Activated gamma-delta T cell (primary cell): ENCODE measurements at places on chromosomes 1 and 21.

DNA sequence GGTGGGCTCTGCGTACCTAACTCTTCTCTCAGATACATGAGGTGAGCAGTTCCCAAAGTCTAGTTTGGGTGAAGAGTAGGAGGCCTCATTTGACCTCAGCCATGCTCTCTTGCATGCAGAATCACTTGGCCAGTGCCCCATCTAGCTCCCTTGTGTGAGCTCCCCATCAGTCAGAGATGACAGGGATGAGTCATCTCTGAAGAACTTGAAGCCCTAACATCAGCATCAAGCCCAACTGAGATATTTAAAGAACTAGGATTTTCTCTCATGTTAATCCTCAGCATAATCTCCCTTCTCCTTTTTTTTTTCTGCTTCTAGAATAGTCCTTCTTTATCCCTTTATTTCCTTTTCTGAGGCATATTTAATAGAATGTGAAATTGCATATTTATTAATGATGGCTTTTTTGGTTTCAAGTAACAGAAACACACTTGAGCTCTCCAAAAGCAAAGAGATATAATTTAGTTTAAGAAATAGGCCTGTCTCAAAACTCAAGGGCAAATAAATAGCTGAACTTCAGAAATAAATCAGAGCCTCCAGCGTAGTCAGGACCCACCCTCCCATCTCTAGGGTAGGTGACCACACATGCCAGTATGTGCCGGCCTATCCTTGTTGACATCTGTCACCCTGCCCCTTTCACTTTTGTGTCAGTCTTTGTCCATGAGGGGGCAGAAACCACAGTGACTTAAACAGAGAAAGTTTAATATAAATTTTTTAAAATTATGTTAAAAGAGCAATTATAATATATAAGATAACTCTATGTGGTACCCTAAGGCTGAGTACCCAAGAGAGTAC lies 112.3 kb downstream of the TSEN15 start:
- no peak for DNase-seq

DNA sequence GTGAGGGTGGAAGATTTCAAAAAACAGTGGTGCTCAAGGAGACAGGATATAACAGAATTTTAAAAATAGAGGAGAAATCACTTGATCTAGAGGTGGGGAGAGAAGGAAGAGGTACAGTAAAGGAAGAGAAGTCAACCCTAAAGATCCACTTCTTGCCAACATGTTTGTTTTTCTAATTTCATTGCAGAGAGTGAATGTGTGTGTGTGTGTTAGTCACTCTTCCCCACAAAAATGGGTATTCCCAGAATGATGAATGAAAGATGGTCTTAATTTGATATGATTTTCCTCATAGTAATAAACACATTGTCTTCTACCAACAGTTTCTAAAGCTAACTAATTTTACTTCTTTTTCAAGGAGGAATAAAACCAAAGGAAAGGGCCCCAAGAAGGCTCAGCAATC lies 74.2 kb upstream of the NGF start:
- DNase-seq: no peak

- DNase-seq: no peak
Observed at GRCh38 chr1:22056936-22057335, 4.4 kb downstream of the CDC42 start.

- no peak for DNase-seq
Observed at GRCh38 chr1:178634445-178634844, 90.6 kb upstream of the RALGPS2 start.

DNA sequence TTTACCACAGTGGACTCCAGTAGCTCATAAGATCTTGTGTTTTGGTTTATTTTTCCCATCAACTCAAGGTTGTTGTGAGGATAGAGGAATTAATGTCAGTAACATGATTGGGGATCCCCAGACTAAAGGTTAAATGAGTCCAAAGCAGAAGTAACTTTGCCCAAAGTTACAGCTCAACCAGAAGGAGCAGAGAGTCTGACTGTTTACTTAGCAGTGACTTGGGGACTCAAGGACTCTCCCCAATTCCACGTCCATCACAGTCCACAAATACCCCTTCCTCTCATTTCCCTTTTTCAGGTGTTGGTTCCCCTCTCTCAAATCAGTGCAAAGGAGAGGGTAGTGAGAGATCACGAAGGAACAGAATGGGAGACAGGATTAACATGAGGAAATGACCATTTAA lies 4.0 kb upstream of the ETV3 start:
- DNase-seq: no peak

GRCh38 chr1:229383961-229384360 lies 41.1 kb upstream of the CCSAP start:
- no peak for DNase-seq

GRCh38 chr21:43341378-43342161 lies 85.4 kb downstream of the SIK1 start:
- no peak for DNase-seq

GRCh38 chr1:156504821-156505678 lies 4.5 kb upstream of the MEF2D start:
- DNase-seq: peak; percentile 98

DNA sequence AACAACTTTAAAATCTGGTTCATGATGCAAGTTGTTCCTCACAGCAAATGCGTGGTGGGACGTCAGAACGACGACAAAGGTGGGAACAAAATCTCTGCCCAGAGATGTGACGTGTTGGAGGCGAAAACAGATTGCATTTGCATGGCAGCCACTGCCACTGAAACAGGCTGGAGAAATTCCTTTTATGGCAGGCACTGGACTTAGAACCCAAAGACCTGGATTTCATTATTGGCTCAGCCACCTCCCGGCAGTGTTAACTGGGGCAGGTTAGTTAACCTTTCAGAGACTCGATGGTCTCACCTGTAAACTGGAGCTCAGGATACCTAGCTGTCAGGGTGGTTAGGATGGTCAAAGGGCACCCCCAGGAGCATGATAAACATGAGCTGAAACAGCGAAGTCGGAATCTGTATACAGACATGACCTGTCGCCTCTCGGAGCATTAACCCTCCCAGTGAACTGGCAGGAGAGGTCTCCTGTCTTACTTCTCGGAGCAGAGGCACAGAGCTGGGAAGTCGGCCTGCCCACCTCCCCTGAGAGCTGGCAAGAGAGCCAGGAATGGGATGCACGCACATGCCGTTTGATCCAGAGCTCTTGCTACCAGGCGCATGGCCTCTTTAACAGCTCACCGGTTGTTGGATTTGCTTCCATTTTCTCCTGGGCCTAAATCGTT lies 59.2 kb upstream of the TARBP1 start:
- DNase-seq: no peak

DNA sequence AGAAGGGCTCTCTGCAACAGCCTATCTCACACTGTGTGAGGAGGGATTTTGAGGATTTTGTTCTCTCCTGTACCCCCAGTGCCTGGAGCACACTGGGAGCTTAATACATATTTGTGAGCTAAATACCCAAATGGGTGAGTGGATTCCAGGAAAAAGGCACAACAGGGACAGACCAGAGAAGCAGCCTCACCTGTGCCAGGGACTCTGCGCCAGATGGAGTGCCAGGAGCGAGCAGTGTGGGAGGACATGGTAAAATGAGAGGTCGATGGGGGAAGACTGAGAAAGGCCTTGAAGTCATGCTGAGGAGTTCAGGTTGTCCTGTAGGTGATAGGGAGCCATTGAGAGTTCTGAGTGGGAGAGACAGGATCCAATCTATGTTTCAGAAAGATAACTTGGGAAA lies 11.0 kb upstream of the KCNA2 start:
- DNase-seq: no peak

- DNase-seq: no peak
Observed at GRCh38 chr1:213779228-213779627, 208.5 kb upstream of the PROX1 start.

GRCh38 chr1:4072481-4073153 lies 172.5 kb upstream of the C1orf174 start:
- no peak for DNase-seq

GRCh38 chr1:156500543-156500792 lies at the start of gene MEF2D:
Gene MEF2D, minus strand, starts transcription at chr1:156500775. Its CDS starts 17,483 bp downstream, at chr1:156483292.
- no peak for DNase-seq

DNA sequence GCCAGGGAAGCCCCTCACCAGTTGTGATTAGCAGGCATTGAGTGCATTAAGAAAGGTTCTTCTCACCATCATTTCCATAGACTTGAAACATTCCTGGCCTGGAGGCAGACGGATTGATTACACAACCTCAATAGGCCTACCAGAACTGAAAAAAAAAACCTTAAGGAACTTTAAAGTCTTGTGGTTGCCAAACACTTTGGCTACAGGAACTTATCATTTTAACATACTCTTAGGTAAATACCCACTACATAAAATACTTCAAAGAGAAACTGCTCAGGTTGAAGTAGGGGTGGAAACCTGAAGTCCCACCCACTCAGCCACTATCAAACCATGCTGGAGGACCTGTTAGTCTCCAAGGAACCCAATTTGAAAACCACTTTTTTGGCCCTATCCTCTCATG lies 22.4 kb upstream of the HMGB4 start:
- no peak for DNase-seq

- no peak for DNase-seq
Observed at GRCh38 chr1:247177755-247178154, 5.9 kb upstream of the ZNF124 start.

GRCh38 chr1:19057784-19058475 lies 101.5 kb upstream of the IFFO2 start:
- no peak for DNase-seq

- DNase-seq: no peak
Observed at GRCh38 chr21:38851101-38851500, 45.4 kb downstream of the ETS2 start.

GRCh38 chr1:187891993-187892682 lies 1063.4 kb downstream of the PLA2G4A start:
- no peak for DNase-seq

DNA sequence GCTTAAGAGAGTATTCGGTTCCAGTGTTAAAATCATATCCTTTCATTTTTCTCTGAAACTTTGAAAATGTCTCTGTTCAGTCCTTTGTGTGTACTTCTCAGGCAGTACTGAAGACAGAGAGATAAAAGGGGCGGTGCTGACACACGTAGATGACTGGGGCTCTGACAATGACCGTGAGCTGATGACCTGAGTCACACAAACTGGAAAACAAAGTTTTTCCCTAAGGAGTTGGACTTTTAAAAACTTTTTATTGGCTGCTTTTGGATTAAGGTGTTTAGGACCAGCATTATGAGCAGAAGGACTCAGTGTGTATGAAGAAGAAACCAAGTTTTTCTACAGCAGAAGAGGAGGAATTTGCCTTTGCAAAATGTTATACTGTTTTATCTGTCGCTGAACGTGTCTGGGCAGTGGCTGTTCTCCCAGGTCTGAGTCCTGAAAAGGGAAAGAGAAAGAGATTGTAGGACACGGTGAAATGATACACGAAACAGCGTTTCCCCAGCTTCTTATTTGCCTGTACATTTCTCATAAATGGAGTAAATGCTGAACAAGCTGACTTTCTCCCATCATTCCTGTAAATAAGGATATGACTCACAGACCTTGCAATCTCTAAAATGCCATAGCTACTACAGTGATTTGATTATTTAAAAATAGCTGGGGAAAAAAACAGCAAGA lies 51.5 kb downstream of the MAP3K7CL start:
- no peak for DNase-seq

DNA sequence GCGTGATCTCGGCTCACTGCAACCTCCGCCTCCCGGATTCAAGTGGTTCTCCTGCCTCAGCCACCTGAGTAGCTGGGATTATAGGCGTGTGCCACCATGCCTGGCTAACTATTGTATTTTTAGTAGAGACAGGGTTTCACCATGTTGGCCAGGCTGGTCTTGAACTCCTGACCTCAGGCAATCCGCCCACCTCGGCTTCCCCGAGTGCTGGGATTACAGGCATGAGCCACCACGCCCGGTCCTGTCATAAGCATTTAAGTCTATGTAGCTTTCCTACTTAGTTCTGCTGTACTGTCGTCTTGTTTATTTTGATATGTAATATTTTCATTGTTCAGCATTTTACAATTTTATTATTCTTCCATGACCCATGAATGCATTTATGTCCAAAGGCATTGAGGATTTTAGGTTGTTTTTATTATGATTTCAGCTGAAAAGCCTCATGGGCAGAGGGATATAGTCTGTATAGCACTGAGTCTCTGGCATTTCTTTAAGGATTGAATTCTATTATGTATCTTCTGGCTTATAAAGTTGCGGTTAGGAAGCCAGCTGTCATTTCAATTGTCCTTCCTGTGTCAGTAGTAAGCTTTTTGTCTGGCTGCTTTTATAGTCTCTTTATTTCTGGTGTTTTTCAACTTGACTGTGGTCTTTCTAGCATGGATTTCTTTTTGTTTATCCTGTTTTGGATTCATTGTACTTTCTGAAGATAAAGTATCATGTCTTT lies 9.2 kb downstream of the AGPAT3 start:
- no peak for DNase-seq

GRCh38 chr1:160777486-160778089 lies 18.4 kb upstream of the LY9 start:
- no peak for DNase-seq

DNA sequence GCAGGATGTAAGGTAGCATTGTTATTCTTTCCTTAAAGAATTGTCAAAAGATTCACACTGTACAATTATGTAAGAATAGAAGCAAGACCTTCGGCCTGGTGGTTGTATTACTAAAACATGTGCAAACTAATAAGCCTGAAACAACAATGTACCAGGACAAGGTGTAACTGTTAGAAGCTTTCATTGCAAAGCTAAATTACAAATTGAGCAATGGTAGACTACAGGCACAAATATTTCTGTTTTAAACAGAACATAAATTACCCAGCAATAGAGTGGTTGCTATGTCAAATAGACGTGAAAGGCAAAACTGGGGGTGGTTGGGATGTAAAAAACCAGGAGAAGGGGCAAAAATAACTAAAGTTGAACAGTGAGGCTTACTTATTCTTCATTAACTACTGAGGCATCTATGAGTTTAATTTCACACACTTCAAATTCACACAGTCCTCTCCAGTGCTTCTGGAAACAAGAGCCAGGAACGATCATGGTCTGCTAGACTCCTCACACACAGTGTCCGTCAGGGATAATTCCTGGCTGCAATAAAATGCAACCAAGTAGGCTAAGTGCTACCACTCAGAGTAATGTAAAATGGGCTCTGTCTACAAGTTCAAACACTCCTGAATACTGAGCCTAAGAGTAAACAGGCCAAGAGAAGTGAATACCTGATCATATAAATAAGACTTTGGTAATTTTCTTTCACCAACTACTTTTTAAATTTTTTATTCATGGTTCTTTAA lies 39.3 kb upstream of the C1orf198 start:
- no peak for DNase-seq

DNA sequence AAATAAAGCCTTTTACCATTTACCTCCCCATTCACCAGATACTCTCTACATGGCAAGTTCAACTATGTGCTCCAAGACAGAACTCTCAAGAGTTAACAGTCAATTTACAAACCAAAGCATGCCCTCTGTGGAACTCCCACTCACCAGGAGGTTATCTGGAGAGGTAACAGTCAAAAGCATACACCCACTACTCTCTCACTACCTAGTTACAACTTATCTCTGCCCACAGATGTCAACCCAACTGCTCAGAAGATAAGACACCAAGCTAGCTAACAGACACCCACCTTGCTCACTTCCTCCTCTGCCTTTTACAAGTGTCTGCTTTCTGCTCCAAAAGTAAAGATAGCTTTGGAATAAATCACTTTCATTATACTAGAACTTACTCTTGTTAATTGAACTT lies 131.0 kb downstream of the TRIM33 start:
- no peak for DNase-seq

- DNase-seq: no peak
Observed at GRCh38 chr1:201606623-201607022, 67.7 kb downstream of the NAV1 start.

GRCh38 chr1:70475023-70475422 lies 64.0 kb downstream of the CTH start:
- DNase-seq: no peak
